Memory B cell (primary cell): ENCODE measurements at places on chromosomes 11 and 22.

GRCh38 chr11:28951191-28951590 lies 843.0 kb downstream of the METTL15 start:
- no peak for DNase-seq

DNA sequence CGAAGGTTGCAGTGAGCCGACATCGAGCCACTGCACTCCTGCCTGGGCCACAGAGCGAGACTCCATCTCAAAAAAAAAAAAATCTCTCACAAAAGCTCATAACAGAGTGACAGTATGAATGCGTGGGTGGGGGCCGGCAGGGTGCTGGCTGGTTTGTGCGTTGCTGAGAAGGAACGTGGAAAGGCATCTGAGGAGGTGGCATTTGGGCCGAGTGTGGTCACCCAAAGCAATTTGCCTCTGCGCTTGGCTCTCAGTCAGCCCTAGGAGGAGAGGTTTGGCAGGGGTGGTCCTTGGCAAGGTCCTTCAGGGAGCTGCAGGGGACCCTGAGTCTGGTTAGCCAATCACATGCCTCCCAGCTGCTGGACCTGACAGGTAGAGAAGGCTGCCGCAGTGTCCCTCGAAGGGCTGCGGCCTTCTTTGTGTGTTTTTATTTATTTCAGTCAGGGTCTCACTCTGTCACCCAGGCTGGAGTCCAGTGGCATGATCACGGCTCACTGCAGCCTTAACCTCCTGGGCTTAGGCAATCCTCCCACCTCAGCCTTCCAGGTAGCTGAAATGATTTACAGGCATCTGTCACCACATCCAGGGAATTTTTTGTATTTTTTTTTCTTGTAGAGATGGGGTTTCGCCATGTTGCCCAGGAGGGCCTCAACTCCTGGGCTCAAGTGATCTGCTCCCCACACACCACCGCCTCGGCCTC lies 23.5 kb upstream of the OSBPL5 start:
- DNase-seq, result no peak

- DNase-seq, result no peak
Measured at GRCh38 chr11:11563200-11563975, 58.4 kb downstream of the GALNT18 start.

DNA sequence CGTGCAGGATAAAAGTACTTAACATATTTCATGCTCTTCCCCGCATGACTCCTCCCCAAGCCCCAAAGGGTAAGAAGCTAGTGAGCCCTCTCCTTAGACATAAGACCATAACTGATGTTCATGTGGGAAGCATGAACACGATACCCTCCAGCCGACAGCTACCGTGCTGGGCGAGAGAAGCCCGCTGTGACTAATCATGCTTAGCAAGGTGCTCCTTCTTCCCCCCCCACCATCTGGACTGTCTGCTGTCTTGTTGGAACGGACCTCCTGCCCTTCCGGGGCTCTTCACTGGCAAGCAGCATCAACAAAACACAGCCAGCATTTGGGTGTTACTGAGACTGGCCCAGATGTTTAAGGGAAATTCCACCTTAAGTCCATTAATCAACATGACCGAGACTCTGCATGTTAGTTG lies 200.6 kb downstream of the DBX1 start:
- DNase-seq, result no peak

GRCh38 chr22:26632422-26633155 lies 10.8 kb downstream of the CRYBA4 start:
- no peak for DNase-seq

DNA sequence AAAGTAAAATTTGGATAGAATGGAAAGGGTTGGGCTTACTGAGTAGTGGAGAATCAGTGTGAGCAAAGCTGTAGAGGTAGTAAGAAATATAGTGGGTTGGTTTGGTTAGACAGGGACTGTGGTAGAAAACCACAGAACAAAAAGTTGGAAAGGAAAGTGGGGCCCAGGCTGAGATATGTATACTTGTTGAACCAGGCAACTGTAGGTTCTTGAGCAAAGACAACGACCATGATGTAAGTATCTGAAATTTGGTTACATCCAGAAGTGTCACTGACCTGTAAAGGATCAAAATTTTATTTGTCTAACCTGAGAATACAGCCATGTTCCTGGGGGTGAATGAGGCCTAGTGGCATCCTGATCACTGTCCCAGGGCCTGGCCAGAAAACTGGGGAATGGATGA lies 114.1 kb downstream of the STIM1 start:
- no peak for DNase-seq

- DNase-seq, result no peak
Measured at GRCh38 chr22:28394513-28395110, 285.0 kb downstream of the TTC28 start.
